ENCODE measurements at places on chromosomes 6 and 20.

DNA sequence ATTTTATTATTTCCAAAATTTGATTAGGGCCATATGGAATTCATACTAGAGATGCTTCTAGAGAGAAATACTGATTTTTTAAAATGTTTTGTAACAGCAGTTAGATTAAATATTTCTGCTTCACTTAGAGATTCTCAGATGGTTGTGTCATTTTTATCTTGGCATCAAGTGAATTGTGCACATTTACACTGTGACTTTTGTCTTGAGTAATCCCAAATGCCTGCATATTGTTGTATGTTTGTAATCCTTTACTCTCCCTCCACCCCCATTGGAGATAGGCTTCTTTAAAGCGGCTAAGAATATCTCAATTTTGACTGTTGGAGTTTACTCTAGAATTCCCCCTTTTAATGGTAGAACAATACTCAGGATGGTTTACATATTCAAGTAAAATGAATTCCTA lies 19.0 kb downstream of the STX16 start:
- no peak for DNase-seq

DNA sequence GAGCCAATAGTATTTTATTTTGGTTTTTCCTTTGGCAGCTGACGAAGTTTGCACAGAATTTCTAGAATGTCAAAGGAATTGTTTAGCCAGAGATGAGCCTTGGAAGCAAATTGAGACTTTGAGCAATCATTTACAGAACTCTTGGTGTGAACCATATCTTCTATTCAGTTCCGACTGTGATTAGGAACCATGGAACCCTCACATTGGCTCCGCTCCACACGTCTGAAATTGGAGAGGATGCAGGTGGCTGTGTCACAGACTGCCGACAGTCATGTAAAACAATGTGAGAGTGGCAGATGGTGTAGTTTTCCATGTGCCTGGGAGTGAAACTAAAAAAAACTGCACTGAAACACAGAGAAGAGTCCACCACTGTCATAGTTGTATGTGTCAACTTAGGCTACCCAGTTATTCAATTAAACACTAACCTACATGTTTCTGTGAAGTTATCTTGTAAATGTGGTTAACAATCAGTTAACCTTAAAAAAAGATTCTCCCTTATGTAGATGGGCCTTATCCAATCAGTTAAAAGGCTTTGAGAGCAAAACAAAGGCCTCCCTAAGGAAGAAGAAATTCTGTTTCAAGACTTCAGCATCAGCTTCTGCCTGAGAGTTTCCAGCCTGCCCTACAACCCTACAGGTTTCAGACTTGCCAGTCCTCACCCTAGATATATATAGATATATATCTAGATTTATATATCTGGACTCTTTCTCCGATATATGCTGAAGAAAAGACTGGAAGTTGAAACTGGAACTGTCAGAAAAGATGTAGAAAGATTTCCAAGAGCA lies 3.3 kb upstream of the HMGN4 start:
- no peak for DNase-seq

DNA sequence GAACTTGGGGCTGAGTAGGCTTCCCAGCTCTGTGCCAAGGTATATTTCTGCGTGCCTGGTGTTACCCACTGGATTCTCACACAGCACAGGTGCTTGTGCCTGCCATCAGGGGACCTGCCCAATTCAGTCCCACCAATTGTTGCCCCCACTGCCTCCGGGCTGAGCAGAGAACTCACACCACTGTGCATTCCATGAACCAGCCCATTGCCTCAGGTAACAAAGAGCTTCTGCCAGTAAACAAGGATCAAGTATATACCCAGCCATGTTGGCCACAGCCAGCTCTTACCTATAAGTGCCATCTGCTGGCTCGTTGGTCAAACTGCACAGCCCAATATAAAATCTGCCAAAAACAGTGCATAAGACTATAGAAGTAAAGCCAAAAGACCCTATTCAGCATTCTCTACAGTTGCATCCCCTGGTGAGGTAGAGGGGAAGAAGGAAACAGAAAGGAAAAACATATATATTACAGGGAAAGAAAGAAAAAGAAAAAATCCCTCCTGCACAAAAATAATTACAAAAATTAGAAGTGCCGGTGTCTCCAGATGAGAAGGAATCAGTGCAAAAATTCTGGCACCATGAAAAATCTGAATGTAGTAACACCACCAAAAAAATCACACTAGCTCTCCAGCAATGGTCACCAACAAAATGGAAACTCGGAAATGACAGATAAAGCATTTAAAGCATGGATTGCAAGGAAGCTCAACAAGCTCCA lies 241.4 kb downstream of the IBTK start:
- no peak for DNase-seq

- no peak for DNase-seq
Observed at GRCh38 chr20:50728981-50729874, 2.2 kb upstream of the PARD6B start.

DNA sequence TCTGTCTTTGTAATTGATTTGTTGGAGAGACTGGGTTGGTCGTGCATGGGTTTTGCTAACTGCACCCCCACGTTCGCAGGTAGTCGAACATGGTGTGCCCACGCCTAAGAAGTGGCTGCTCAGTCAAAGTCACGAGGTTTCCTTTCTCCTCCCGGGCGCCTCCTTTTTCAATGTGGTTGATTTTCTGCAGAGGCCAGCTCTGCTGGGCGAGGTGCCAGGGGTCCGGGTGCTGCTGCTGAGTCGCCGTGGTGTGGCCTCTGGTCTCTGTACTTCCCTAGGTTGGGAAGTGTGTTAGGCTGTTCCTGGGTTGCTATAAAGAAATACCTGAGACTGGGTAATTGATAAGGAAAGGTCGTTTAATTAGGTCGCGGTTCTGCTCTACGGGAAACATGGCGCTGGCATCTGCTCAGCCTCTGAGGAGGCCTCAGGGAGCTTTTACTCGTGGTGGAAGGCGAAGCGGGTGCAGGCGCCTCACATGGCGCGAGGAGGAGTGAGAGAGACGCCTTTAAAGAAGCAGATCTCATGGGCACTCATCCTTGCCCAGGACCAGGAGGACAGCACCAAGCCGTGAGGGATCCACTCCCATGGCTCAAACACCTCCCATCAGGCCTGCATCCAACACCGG lies 14.1 kb downstream of the OSBPL2 start:
- no peak for DNase-seq

DNA sequence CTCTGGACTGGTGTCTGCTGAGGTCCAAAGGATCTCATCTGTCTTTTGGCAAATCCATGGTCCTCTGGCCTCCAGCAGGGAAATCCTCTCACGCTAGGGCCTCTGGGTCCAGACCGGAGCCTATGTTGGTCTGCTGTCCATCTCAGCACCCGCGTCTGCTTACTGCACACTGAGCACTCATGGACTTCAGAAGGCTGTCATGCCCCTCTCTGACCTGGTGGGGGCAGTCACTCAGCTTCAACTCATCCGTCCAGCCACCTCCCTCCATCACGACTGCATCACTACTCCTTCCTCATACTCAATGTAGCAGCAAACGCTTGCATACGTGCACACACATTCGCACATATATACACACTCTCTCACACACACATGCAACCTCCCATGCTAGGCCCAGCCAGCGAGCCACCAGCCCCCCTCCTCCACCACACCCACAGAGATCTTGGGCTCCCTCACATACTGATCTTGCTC lies 33.3 kb downstream of the GABRR2 start:
- no peak for DNase-seq

DNA sequence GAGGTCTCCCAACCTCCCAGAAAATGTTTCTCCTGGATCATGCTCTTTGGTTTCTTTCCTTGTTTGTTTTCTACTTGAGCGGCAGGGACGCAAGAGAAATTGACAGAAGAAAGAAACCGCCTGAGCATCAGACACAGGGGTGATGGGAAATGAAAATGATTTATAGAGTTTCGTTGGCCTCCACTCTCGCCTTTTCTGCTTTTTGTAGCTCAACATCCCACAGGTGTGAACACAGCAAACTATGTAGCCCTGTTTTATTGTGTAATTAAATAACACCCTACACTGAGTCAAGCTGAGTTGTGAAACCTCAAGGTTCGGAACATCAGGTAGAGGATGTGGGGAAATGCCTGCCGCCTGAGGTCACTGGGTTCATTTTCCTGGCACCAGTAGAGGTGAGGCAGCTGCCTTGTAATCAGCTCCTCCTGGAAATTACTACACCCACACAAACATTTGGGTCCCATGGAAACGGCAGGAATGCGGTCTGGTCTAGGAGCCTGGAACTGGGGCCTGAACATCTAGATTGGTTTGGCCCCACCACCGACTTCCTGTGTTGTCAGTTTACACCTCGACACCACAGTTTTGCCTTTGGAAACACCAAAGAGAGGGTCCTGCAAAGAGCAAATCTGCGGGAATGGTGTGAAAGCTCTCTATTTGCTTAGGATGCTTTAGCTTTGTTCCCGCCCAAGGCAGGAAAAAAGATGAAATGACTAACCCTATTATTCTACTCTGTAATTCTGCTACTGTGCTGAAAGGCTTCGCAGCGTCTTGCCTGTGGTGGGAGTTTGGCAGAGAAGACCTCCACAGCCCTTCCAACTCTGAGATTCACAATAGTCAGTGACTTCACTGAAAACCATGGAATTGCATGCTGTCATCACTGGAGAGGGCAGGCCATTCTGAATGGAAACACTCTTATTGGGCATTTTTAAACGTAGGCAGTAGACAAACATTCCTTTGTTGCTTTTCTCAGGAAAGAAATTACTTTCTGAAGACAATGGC lies 53.0 kb downstream of the ADAT2 start:
- peak; percentile 23 for DNase-seq

DNA sequence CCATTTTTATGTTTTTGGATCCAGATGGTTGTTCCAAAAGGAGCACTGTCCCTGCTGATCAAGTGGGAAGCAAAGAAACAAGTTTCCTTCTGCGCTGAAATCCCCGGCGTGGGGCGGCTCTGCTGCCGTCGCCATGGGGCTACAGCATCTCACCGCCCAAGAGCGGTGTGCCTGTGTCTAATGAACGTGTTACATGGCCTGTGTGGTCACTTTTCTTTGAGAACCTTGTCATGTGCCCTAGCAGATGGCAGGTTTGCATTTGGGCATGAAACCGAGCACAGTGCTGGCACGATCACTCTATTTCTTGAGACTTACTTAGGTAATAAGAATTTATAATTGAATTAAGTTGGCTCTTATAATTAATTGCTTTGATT lies 51.9 kb downstream of the ZDHHC14 start:
- DNase-seq, result no peak

- DNase-seq, result no peak
Observed at GRCh38 chr6:17984812-17985670, 2.4 kb downstream of the KIF13A start.

- no peak for DNase-seq
Observed at GRCh38 chr6:67252663-67253062, 1382.4 kb upstream of the ADGRB3 start.

- DNase-seq, result peak; percentile 92
Observed at GRCh38 chr6:129340983-129341382, 369.0 kb downstream of the ARHGAP18 start.

DNA sequence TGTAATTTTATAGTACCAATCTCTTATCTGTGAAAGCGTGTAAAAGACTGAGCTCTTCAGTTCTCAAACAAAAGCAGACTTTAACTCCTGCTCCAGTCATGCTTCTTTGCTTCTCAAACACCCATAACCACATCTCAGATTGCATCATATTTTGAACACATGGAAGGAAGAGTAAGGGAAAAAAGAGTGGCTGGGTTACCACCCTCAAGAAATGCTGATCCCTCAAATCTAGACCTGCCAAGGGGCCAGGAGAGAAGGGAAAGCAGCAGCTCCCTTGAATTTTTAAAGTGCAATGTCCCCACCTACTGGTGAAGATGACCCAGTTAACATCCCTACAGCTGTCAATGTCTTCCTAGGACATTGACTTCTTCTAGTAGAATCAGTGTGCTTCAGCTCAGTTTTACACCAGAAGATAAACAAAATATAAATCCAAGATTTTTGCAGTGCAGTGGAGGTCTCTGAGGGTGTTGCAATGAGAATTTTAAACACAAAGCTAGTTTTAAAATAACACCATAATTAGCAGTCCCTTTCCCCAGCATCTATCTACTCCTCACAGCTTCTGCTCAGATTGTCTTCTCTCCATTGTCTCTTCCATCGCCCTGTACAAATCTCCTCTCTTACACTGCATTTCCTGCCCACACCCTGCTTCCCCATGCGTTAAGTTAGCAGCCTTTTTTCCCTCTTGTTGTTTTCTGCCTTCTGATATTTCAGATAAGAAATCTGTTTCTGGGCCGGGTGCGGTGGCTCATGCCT lies 22.6 kb upstream of the HLA-DQB2 start:
- no peak for DNase-seq

GRCh38 chr6:158649289-158650143 lies at the start of gene SYTL3:
Gene SYTL3 (plus strand): TSS chr6:158650054. CDS start chr6:158663269, 13,215 bp downstream.
- DNase-seq, result no peak

DNA sequence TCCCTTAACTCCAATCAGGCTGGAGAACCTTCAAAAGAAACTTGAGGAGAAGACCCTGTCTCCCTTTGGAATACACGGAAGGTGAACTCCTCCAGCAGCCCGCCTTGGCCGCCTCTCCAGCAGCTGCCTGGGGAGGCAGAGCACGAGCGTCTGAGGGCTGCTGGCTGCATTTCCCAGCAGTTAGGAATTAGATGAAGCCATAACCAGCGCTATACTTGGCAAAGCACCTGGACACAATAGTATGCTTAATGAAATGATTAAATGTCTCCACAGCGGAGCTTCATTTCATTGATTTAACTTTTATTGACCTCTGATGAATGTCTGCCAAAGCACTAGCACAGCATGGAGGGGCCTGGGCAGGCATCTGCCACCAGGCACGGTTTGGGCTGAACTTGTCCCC lies 73.5 kb downstream of the TMEM242 start:
- no peak for DNase-seq

GRCh38 chr20:10047427-10047826 lies 12.6 kb downstream of the ANKEF1 start:
- no peak for DNase-seq

GRCh38 chr20:15240801-15241200 lies 903.4 kb upstream of the FLRT3 start:
- no peak for DNase-seq

DNA sequence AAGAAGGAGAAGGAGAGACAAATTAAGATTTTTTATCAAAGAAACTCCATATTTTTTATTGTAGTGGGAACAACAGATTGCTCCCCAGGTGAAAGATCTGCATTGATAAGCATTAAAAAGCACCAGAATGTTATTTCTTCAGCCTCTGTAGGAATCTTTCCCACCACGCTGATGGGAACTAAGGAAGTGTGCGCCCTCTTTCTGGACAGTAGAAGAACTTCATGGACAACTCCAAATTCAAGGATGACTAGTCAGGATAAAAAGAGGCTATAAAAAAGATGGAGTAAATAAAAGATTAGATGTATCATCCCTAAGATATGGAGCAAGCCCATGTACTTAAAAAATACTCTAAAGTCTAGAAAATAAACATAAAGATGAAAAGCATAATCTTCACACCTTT lies 45.8 kb upstream of the PAK5 start:
- DNase-seq, result no peak

Measured in AG09319 (cell line).